ENCODE measurements at places on chromosomes 1 and 21.

GRCh38 chr1:47978486-47978885 lies 18.7 kb downstream of the TRABD2B start:
- DNase-seq: no peak

GRCh38 chr1:227729881-227730629 lies 5.0 kb downstream of the JMJD4 start:
- DNase-seq: no peak

DNA sequence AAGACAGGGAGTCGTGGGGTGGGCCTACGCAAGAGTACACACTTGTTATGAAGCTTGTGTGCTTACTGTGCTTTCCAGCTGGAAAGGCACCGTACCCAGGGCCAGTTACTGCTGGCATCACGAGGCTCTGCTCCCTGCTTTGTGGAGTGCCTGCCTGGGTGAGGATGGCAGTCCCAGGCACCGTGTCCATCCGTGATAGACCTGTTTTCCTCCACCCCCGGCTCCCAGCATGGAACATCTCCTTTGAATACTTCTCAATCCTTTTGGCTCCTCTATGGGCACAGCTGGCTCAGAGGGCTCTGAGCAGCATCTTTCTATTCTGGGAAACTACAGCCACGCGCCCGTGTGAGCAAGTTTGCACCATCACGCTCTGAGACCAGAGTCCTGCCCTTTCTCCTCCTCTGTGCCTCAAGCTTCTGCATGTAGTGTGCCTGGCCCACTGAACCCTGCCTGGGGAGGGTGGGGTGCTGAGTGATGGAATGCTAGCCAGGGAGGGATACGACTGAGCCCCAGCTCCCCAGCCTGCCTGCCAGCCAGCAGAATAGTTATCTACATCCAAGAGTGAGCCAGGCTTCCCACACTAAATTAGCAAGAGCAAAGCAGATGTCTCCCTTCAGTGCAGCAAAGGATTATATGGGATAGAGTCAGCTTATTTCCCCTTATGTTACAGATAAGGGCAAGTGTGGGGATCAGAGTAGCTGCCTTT lies 7.1 kb upstream of the TNR start:
- DNase-seq: no peak

GRCh38 chr21:18603261-18603660 lies 199.7 kb upstream of the TMPRSS15 start:
- DNase-seq: peak; percentile 93

- DNase-seq: no peak
Observed at GRCh38 chr1:62139410-62139809, 55.2 kb upstream of the L1TD1 start.

- DNase-seq: no peak
Observed at GRCh38 chr1:61337441-61337951, 255.1 kb downstream of the NFIA start.

- DNase-seq: peak; percentile 71
Observed at GRCh38 chr1:198771563-198772153, 132.8 kb downstream of the PTPRC start.

GRCh38 chr1:45840704-45841103 lies 37.3 kb downstream of the MAST2 start:
- no peak for DNase-seq

GRCh38 chr1:115179397-115180079 lies 90.2 kb upstream of the TSPAN2 start:
- no peak for DNase-seq

GRCh38 chr1:48246727-48247126 lies 24.2 kb downstream of the SLC5A9 start:
- peak; percentile 10 for DNase-seq

- no peak for DNase-seq
Observed at GRCh38 chr21:32422064-32422463, 9.6 kb downstream of the EVA1C start.

- no peak for DNase-seq
Observed at GRCh38 chr1:21626921-21627339, 42.2 kb downstream of the RAP1GAP start.

GRCh38 chr1:220784751-220785150 lies 2.0 kb upstream of the MTARC1 start:
- no peak for DNase-seq

DNA sequence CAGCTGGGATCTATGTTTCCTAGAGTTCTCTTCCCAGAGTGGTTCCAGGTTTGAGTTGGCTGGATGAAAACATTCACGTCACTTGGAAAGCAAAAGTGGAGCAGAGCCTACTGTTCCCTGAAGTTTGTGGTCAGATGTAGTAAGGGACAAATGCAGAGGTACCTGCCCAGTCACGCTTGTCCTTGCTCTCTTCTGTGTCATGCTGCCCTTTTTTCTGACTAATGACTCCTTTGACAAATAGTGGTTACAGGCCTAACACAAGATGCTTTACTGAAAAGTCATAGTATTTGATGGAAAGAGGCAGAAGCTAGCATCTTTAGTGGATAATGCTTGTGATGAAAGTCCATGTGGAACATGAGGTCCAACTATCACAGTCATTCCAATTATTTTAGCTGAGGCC lies 881.4 kb upstream of the B3GALT2 start:
- no peak for DNase-seq

- DNase-seq: peak; percentile 40
Observed at GRCh38 chr1:156245451-156246232, 2.2 kb downstream of the PAQR6 start.

GRCh38 chr1:29120947-29121485 lies 2.7 kb downstream of the TMEM200B start:
- DNase-seq: peak; percentile 55
